Breast epithelium (tissue), 4 donors: ENCODE measurements at places on chromosomes 12 and 14. TPM values are rescaled to one million over a fixed set of nuclear protein-coding genes. Genes with fewer than 3 reads are reported as not detected.

The KRT6C gene
- not detected for total RNA-seq

The CLBA1 gene
- 17.0 TPM for total RNA-seq

- H3K4me3 ChIP-seq, result no peak overlapping the region
- no peaks in the 10 kb centered on the region for H3K36me3 ChIP-seq
Observed at GRCh38 chr12:62893276-62893675, 41.7 kb downstream of the PPM1H start.

- H3K27me3 ChIP-seq, result no peaks in the 10 kb centered on the region
- no peaks in the 10 kb centered on the region for H3K36me3 ChIP-seq
- DNase-seq, result no peak
- no peaks in the 10 kb centered on the region for H3K4me1 ChIP-seq
Observed at GRCh38 chr12:114625294-114625851, 58.6 kb downstream of the TBX3 start.

GRCh38 chr14:76941946-76942805, 86.3 kb downstream of the IRF2BPL start:
- H3K27me3 ChIP-seq, result no peaks in the 10 kb centered on the region
- no peak for DNase-seq
- no peak overlapping the region for H3K27ac ChIP-seq
- H3K36me3 ChIP-seq, result no peaks in the 10 kb centered on the region
- no peaks in the 10 kb centered on the region for H3K4me1 ChIP-seq

The POTEM gene
- not detected for total RNA-seq

GRCh38 chr14:102798926-102799325, 21.7 kb downstream of the TRAF3 start:
- H3K4me1 ChIP-seq, result no peaks in the 10 kb centered on the region
- H3K4me3 ChIP-seq, result no peak overlapping the region
- no peak overlapping the region for H3K27ac ChIP-seq
- H3K36me3 ChIP-seq, result no peaks in the 10 kb centered on the region
- H3K27me3 ChIP-seq, result no peaks in the 10 kb centered on the region
- DNase-seq, result no peak

GRCh38 chr14:94761997-94762377, 7.9 kb downstream of the GSC start:
- peak overlapping the region; percentile 67 for H3K27ac ChIP-seq
- H3K36me3 ChIP-seq, result no peaks in the 10 kb centered on the region
- H3K4me3 ChIP-seq, result peak overlapping the region; percentile 48
- no peaks in the 10 kb centered on the region for H3K4me1 ChIP-seq
- peaks cover 7% of the 10 kb centered on the region for H3K27me3 ChIP-seq

- no peak overlapping the region for H3K4me3 ChIP-seq
- peak; percentile 48 for DNase-seq
- no peak overlapping the region for H3K27ac ChIP-seq
- H3K36me3 ChIP-seq, result no peaks in the 10 kb centered on the region
- H3K4me1 ChIP-seq, result no peaks in the 10 kb centered on the region
- no peaks in the 10 kb centered on the region for H3K27me3 ChIP-seq
Observed at GRCh38 chr14:105136401-105137322, 31.9 kb downstream of the JAG2 start.

DNA sequence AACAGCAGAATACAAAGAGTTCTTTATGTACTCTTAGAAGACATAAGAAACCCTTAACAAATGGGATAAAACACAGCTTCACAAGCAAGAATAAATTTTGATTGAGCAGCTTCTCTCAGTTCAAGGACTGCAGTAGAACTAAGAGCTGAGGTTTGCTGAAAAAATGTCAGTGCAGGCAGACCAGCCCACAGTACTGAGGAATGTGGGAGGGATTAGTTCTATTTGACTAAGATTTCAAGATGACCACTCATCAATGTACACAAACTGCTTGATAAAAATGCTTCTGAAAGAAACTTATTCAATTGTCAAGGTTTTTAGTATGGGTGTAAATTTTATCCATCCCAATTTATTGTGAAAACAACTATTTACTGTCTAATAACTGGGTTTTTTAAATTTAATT, 138.4 kb downstream of the SEC23A start:
- H3K27me3 ChIP-seq, result no peaks in the 10 kb centered on the region
- H3K4me3 ChIP-seq, result no peak overlapping the region
- no peaks in the 10 kb centered on the region for H3K4me1 ChIP-seq
- no peaks in the 10 kb centered on the region for H3K36me3 ChIP-seq
- DNase-seq, result no peak

The TMEM106C gene
- 131 TPM for total RNA-seq

DNA sequence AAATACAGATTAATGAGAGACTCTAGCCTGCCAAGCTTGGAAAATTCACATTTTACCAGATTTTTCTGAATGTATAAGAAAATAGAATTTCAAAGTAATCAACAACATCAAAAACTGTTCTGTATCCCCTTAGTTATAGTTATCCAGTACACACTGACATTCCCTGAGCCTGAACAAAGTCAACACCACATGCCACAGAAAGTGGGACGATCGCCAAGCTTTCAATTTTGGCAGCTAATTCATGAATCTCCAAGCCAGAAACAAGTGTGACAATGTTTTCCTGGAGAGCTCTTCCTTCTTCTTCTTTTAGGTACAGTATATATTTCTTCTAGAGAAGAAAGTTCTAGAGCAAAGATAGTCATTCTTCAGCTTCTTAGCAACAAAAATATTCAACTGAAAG, 290.2 kb downstream of the PRKD1 start:
- H3K27ac ChIP-seq, result no peak overlapping the region
- H3K4me3 ChIP-seq, result no peak overlapping the region
- H3K27me3 ChIP-seq, result no peaks in the 10 kb centered on the region
- DNase-seq, result peak; percentile 71
- no peaks in the 10 kb centered on the region for H3K4me1 ChIP-seq
- H3K36me3 ChIP-seq, result no peaks in the 10 kb centered on the region

GRCh38 chr12:67826148-67826547, 163.1 kb upstream of the IFNG-AS1 start:
- DNase-seq, result no peak
- no peaks in the 10 kb centered on the region for H3K4me1 ChIP-seq
- no peak overlapping the region for H3K27ac ChIP-seq
- H3K4me3 ChIP-seq, result no peak overlapping the region
- no peaks in the 10 kb centered on the region for H3K36me3 ChIP-seq
- H3K27me3 ChIP-seq, result no peaks in the 10 kb centered on the region

DNA sequence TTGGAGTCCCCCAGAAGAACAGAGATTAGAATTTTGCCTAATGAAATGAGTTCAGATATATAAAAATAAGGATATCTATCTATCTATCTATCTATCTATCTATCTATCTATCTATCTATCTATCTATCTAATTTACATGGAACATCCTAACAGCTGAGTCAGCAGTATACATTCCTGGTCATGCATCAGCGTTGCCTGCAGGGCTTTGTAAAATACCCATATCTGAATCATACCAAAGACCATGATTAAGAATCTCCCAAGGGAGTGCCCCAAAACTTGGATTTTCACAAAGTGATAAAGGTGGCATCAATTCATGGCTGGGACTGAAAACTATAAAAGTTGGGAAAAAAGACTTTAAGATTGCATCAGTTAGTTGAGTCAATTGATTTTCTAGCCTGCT, 32.7 kb upstream of the SYT10 start:
- no peak for DNase-seq
- H3K4me1 ChIP-seq, result no peaks in the 10 kb centered on the region
- H3K27ac ChIP-seq, result no peak overlapping the region
- no peaks in the 10 kb centered on the region for H3K36me3 ChIP-seq

The CFAP251 gene
- 4.8 TPM for total RNA-seq

GRCh38 chr12:51726931-51727330, 121.6 kb downstream of the FIGNL2 start:
- DNase-seq, result no peak
- no peaks in the 10 kb centered on the region for H3K36me3 ChIP-seq
- H3K4me3 ChIP-seq, result no peak overlapping the region

The ANKRD33 gene
- not detected for total RNA-seq
